Activated T-helper 1 cell treated with anti-CD3 and anti-CD28 coated beads, Interleukin-2, amount 50 U/mL, for 16 hours (primary cell): ENCODE measurements at places on chromosomes 2 and 18.

DNA sequence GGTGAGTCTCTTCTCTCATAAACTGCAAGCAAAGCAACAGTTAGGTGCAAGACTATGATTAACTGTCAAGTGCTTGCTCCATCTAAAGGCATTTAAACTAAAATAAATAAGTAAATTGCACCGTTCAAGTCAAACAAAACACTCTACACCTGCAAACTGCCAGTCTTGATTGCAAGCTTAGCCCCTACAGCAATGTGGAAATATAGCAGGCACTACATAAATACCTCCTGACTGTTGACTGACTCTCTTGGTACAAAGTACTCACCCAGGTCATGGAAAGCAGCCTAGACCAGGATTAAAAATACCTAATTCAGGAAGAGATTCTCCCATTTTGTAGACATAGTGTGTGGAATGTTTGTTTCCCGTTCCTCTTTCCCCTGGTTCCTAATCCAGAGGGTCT is 176.6 kb upstream of the KLHL29 start:
- no peak for DNase-seq

DNA sequence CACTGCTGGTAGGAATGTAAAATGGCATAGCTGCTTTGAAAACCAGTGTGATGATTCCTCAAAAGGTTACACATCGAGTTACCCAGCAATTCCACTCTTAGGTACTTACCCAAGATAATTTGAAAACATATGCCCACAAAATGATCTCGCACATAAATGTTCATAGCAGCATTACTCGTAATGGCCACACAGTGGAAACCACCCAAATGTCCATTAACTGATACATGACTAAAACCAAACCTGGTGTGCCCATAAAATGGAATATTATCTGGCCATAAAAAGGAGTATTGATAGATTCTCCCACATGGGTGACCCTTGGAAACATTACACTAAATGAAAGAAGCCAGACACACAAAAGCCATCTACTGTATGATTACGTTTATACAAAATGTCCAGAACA is 70.4 kb downstream of the ALPK2 start:
- no peak for DNase-seq

- DNase-seq: no peak
Measured at GRCh38 chr18:23951206-23951605, 63.3 kb upstream of the TTC39C start.

GRCh38 chr2:163364736-163365135 is 371.1 kb downstream of the FIGN start:
- DNase-seq: no peak

DNA sequence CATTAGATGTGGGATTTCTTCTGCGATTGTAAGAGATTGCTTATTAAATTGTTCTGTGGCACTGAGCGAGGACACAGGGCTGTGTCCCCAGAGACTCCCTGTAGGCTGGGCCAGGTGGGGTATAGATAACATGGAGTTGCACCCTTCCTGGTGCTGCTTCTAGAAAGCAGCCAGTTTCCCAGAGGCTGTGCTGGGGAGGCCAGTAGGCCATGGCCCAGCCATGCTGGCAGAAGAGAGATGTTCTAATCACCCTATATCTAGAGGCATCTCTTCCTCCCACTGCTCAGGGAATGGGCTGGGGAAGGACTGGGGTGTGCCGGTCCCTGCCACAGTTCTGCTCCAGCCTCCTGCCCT is 66.9 kb downstream of the HS1BP3 start:
- DNase-seq: no peak

GRCh38 chr2:9403924-9404323 is 19.4 kb downstream of the ITGB1BP1 start:
- DNase-seq: no peak

GRCh38 chr18:43760010-43760409 is 482.7 kb upstream of the SYT4 start:
- no peak for DNase-seq

DNA sequence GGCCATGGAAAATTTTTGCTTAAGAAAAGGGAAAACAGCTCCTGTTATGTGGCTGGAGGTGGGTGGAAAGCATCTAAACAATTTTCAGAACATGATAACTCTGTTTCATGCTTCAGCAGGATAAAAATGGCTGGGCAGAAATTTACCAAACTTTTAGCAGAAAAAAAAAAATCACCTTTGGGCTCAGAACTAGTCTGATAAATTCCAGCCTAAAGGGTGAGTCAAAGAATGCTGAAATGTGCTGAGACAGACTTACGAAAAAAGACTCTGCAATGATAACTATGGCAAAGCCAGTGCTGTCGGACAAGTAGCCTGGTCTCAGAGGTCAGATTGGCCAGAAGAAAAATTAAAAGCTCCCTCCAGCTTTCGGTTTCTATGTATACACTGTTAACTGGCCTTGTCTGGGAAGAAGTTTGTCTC is 123.6 kb downstream of the LRATD1 start:
- no peak for DNase-seq

- DNase-seq: no peak
Measured at GRCh38 chr2:133780099-133780996, 212.1 kb upstream of the NCKAP5 start.

- DNase-seq: no peak
Measured at GRCh38 chr2:29329899-29330298, 214.7 kb downstream of the CLIP4 start.

DNA sequence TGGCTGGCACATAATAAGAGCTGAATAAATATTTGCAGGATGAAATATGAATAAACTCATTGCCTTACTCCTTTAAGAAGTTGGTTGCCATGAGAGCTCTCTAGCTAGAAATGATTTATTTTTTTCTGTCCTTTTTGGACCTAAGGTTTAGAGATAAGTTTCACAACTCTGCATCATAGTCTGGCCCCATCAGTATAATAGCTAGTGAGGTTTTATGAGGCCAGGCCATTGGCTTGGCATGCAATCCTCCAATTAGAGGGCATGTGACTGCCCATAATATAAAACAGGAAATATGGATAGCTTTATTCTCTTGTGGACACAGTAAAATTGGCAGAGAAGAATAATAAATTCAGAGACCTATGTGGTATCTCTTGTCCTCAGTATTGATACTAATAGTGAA is 26.2 kb upstream of the INSIG2 start:
- DNase-seq: no peak

DNA sequence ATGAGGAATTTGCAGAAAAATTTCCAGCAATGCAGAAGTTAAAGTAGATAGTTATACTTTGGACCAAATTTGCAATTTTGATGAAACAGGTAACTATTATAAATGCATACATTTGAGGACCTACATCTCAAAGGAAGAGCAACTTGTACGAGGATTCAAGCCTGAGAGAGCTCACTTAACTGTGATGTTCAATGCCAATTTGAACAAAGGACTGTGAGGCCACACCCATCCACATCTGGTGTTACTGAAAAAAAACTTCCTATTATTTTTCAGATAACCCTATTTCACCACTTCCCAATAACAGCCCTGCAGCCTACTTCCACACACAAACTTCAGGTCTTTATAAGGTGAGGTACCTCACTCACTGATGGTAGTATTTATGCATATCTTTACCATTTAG is 203.5 kb upstream of the NABP1 start:
- DNase-seq: no peak

GRCh38 chr18:67428158-67428557 is 88.4 kb downstream of the DSEL start:
- DNase-seq: no peak

DNA sequence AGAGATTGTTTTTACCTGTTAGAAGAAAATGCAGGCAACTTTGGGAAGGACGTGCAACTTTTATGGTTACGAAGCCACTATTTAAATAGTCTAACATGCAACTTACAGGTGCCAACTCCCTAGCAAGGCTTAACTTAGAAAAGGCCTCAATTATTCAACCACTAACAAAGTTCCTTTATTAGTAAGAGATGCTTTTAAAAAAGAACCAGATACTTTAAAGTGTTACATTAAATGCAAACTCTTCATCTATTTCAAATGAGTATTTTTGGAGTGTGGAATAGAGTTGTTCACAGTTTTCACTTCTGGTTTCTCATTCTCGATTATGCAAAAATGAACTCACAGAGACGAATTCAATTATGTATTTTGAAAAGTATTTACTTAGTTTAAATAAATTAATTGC is 51.7 kb downstream of the PELI1 start:
- DNase-seq: no peak

- DNase-seq: no peak
Measured at GRCh38 chr2:191941376-191941929, 94.6 kb upstream of the CAVIN2 start.

GRCh38 chr2:224933431-224933830 is 108.8 kb downstream of the DOCK10 start:
- DNase-seq: no peak

GRCh38 chr2:44932564-44933392 is 8.7 kb upstream of the SIX3 start:
- DNase-seq: no peak

DNA sequence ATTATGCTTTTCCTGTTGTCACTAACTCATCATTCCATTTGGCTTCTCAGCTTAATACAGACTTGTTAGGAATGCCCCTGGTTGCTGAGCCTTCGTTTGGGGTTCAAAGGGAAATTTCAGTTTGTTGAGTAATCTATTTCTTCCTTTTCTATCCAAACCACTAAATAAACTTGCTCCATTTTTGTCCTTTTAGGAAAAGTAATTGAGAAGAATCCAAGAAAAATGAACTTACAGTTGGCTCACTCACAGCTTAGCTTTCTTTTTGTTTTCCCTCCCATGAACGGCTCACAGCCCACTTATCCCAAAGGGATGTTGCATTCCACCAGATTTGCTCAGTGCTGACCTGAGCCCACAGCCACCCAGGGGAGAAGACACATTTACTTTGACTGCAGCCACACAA is 73.9 kb downstream of the SOX11 start:
- DNase-seq: no peak

- no peak for DNase-seq
Measured at GRCh38 chr18:2087877-2088673, 483.2 kb downstream of the METTL4 start.

GRCh38 chr18:78423811-78424210 is 555.8 kb upstream of the SALL3 start:
- no peak for DNase-seq

GRCh38 chr2:28780496-28780895 is 28.9 kb downstream of the PPP1CB start:
- no peak for DNase-seq

- no peak for DNase-seq
Measured at GRCh38 chr2:241722896-241723454, 11.5 kb upstream of the D2HGDH start.

GRCh38 chr2:213279971-213280370 is 4.3 kb upstream of the SPAG16 start:
- no peak for DNase-seq
